ENCODE measurements at places on chromosomes 2 and 18.

- no peak for DNase-seq
Observed at GRCh38 chr2:235914756-235915155, 253.4 kb downstream of the GBX2 start.

GRCh38 chr2:95388856-95389244 lies 13.7 kb upstream of the FAHD2A start:
- DNase-seq: no peak

GRCh38 chr2:174031226-174031625 lies 66.1 kb upstream of the SP3 start:
- no peak for DNase-seq

DNA sequence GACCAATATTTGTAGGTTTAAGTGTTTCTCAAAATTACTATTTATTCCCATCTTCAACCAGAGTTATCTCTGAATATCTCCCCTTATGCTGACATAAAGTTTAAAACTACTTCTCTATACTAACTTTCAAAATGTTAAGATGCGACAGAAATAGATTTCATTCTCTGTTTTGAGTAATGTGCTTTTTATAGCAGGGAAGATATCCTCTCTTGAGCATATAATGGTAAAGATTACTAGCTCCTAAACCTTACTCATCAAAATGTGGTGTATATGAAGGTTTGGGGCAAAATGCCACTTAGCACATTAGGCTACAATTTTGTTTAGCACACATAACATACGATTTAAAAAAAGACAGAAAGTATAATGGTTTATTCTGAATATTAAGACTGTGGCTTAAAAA lies 54.4 kb downstream of the CWC22 start:
- no peak for DNase-seq

DNA sequence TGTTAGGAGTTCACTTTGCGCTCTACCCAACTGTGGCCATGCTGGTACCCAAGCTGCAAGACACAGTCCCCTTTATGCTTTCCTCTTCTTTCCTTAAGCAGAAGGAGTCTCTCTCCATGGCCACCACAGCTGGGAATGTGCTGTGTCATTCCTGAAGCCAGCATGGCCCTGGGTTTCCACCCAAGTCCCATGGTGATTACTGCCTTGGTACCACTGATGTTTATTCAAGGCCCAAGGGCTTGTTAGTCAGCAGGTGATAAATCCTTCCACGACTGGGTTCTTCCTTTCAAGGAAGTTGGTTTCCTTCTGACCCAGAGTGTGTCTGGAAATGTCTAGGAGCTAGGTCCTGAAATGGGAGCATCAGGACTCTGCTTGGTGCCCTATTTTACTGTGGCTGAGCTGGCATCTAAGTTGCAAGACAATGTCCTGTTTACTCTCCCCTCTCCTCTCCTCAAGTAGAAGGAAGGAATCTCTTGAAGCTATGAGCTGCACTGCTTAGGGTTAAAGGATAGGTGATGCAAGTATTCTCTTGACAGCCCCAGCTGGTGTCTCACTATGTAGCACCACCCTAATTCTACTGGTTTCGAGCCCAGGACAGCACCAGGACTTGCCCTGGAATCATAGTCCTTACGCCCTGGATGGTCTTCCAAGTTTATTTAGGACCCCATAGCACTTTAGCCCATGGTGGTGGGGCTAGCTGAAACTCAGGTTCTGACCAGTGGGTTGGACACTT lies 18.7 kb upstream of the NUP35 start:
- DNase-seq: no peak

GRCh38 chr2:57549642-57550102 lies 496.9 kb upstream of the VRK2 start:
- no peak for DNase-seq

DNA sequence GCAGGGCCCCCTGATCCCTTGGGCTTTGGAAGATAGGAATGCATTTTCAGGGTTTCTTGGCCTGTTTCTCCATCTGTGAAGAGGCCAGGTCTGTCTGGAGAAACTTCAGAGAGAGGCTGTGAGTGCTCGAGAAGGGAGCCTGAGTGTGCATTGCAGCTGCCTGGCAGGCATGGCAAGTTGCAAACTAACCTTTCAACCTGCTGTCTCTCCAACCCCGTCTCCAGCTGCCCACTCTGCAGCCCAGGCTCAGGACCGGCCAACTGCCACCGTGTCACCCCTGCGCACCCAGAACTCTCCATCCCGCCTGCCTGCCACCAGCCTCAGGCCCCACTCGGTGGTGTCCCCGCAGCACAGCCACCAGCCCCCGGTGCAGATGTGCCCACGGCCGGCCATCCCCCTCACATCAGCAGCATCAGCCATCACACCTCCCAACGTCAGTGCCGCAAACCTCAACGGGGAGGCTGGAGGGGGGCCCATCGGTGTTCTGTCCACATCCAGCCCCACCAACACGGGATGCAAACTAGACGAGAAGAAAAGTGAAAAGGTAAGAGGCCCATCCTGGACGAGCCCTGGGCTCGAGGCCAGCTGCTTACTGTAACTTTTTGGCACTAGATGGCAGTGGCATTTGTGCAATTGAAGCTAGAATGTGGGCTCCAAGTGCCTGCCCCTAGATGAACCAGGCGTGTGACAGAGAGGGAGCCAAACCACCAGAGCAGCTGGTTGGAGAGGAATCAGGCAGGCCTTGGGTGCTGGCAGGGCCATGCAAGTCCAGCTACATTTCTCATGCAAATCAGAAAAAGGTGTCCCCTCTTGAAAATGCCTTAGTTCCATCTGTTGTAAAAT lies 164.6 kb downstream of the SEPTIN10 start:
- DNase-seq: no peak

- DNase-seq: no peak
Observed at GRCh38 chr2:223751012-223751411, 86.4 kb downstream of the AP1S3 start.

GRCh38 chr2:47354013-47354847 lies 48.7 kb upstream of the MSH2 start:
- no peak for DNase-seq

DNA sequence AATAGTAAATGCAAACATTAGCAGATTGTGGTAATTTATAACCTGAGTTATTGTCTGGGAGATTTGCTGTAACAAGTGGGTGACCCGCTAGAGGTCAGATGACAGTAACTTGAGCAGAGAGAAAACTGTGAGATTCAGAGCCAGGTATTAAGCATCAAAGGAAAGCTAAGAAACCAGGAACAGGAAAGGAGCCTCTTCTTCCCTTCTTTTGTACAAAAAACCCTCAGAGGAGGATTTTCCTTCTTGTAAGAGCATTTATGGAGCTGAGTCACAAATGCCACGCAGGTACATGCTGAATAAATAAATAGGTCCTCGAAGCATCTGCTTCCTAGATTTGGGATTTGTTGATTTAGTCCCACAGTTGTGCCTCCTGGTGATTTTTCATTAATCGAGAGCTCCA lies 146.5 kb downstream of the SH3BP4 start:
- no peak for DNase-seq

DNA sequence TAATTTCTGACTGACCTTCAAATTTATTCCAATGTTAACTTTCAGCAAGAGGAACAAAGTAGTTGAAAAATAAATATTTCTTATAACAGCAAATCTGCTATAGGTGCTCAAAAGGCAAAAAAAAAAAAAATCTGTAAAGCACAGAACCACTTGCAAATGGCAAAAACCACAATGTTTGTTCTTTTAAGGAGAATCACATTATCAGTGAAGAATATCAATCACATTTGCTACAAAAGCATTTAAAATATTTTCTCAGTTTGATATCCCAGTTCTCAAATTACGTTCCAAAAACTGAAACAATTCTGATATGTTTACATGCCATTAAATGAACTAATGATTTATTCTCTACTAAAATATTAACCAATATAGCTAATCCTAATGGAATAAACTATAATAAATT lies 163.3 kb downstream of the METTL4 start:
- no peak for DNase-seq

GRCh38 chr2:234257859-234258561 lies 207.5 kb downstream of the SPP2 start:
- peak; percentile 86 for DNase-seq

- no peak for DNase-seq
Observed at GRCh38 chr18:66550366-66550765, 53.5 kb downstream of the CDH19 start.

- no peak for DNase-seq
Observed at GRCh38 chr2:176751314-176752227, 461.0 kb upstream of the HNRNPA3 start.

- peak; percentile 61 for DNase-seq
Observed at GRCh38 chr18:54742659-54743604, 85.3 kb upstream of the RAB27B start.

GRCh38 chr2:109210431-109211200 lies 81.6 kb downstream of the SH3RF3 start:
- no peak for DNase-seq

DNA sequence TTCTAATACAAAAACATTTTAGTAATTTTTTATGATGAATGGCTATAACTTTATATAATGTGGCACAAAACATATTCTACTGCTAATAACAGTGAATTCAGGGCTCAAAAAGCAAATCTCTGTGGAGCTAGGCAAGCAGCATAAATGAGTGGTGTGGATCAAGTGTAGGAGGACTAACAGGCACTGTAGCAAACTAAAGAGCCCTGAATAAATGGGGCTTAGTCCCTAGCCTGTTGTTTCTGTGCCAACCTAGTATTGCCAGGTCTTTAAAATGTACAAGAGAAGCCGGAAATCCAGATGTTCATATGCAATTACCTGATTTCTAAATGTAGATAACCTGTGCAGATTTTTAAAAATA lies 18.5 kb downstream of the REL start:
- DNase-seq: no peak

GRCh38 chr2:238165288-238165921 lies 6.6 kb downstream of the ERFE start:
- no peak for DNase-seq

GRCh38 chr2:195451160-195451559 lies 205.9 kb upstream of the SLC39A10 start:
- DNase-seq: no peak

GRCh38 chr2:151729837-151730236 lies 4.4 kb downstream of the NEB start:
- no peak for DNase-seq

DNA sequence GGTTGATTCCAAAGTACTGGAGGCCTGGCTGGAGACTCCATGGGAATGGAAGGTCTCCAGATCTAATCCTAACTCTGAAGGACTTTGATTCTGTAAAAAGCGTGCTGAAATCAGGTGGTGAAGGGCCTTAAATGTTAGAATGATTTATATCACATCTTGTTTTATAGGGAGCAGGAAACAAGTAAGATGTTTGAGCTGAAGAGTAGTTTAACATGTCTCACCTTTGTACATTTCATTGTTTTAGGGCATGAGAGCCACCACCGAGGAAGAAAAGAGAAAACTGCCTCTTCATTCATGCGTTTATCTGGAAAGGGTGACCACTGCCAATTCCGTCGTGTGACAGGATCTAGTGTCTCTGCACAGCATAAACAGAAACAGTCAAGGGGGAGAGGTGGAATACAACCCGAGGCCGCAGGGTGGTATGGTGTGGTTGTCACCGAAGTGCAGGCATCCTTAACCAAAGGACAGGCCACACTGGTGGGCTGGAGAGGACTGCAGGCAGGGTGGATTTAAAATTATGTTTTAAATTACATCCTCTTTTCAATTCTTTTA lies 445.3 kb downstream of the SLC4A3 start:
- DNase-seq: no peak

DNA sequence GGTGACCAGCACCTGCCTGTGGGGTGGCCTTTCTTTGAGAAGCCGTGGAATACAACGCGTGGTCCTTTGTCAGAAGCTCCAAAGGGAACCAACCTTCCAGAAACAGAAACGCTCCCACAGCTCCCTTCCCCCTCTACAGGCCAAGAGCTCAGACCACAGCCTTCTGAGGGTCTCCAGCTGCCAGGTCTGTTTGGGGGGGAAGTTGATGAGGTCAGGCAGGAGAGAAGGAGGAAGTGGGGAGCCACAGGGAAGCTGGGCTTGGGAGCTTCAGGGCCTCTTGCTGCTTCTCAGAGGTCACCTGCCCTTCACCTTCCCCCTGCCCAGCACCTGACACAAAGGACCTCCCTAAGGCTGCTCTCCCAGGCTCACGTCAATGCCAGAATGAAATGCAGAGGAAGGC lies 287.7 kb upstream of the ID2 start:
- DNase-seq: no peak

DNA sequence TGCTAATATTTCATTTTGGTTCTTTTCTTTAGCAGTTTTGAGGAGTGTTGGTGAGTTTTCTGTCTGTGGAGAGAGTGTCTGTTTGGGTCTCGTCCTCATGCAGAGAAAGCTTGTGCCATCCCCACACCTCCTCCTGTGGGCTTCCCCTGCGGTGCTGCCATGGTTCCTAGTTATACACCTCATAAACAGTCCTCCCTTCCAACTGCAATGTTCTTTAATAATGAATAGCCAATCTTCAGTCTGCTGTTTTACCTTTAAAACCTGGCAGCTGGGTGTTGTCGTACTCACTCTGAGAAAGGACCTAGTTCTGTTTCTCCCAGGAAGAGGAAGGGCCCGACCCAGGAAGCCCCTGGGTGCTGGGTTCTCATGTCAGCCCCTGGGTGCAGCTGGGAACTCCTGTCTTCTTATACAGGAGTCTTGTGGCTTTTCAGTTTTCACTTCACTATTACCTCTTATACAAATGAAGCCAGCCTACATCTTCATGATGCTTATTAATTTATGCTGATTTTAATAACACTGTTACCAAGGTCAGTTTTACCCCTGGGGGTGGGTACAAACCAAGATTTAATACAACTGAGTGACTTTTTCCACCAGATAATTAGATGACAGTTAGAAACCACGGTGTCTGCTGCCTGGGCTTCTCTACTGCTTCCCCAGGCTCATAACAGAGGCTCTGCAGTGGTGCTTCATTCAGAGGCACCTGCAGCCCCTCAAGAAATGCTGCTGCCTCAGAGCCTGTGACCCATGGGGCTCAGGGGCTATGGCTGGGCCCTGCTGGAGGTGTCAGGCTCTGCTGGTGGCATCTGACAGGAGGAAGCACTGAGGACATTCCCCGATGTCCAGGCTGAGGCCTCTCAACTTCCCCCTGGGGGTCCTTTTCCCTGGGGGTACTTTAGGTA lies 59.1 kb downstream of the COA5 start:
- DNase-seq: no peak

DNA sequence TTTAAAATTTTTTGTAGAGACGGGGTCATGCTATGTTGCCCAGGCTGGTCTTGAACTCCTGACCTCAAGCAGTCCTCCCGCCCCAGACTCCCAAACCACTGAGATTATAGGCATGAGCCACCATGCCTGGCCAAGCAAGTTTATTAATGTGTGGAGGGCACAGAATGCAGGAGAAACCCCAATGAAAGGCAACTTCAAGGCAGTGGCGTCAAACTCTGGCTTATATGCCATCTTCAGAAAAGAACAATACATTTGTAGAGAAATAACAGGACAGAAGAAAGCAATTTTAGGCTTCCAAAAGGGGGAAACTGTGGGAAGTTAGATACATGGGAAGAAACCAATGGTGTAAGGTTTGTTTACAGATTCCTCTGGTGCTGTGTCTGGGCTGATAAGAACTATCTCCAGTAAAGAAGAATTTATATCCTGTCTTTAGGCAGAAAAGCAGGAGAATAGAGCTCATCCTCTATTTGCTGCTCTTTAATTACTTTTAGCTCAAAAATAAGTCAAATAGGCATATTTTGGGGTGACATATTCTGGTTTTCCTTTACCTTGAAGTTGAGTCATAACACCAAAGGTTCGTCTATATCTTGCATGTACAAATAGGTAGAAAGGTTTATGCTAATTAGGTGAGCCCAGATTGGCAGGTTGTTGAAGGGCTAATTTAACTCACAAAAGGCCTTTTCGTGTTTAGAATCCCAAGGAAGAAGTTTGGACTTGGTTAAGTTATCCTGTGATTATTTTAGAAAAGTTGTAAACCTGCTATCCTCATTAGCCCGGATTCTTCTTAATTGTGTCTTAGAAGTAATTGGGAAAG lies 26.0 kb upstream of the TMEM214 start:
- DNase-seq: no peak
